ENCODE measurements at places on chromosomes 4 and X.

- DNase-seq = no peak
Measured at GRCh38 chr4:41568363-41568762, 30.4 kb downstream of the LIMCH1 start.

- DNase-seq = no peak
Measured at GRCh38 chr4:22514481-22514880, 1.4 kb downstream of the ADGRA3 start.

DNA sequence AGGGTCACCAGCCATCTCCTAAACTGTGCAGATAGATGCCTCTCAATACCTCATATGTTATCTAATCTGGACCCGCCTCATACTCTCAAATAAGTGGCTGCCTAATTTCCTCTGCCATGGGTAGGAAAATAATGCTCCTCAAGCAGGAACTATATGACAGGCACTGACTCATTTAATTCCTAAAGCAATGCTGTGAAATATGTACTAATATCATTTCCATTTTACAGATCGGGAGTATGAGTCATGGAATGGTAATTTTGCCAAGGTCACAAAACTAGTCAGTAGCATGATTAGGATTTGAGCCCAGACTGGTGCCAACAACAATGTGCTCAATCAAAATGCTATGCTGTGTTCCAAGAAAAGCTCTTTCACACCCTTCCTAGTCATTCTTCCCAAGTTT lies 3.0 kb upstream of the NXT2 start:
- no peak for DNase-seq

- DNase-seq = no peak
Measured at GRCh38 chrX:121308276-121308805, 260.9 kb downstream of the GLUD2 start.

GRCh38 chr4:153261461-153261860 lies 57.2 kb downstream of the TRIM2 start:
- no peak for DNase-seq

DNA sequence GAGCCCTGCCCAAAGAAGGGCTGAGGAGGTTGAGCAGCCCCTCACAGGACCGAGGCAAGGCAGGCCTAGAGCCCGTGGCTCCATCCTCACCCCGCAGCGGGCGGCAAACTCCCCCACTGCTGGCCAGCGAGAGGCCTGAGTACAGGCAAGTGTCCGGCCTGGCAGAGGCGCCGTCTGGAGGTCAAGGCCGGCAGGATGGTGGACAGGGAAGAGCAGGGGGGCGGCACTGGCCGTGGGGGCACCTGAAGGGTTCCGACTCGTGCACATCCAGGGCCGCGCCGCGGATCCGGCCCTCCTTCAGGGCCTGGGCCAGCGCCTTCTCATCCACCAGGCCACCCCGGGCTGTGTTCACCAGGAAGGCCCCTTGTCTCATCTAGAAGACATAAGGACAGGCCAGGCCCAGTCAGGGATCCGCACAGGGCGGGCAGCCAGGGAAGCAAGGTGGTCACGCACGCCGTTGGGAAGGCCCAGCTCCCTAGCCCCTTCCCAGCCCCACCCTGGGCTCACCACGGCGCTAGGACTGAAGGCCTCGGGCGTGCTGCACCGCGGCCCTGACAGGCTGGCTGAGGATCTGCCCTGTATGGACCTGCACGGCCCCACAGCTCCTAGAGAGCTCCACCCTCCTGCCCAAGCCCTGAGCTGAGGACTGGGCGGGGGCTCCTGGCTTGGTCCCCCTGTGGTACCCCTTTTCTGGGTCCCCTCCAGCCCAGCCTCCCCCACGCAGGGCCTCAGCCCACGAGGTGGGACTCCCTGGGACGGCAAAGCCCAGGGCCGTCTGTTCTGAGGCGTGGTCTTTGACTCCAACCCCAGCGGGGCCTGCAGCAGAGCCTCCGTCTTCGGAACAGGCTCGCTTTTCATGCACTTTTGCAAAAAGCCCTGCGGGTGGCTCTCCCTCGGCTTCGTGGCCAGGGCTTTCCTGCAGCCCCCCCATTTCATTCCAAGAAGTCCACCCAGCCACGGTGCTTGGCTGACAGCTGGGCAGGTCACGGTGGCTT lies 34.5 kb downstream of the CTBP1 start:
- DNase-seq = no peak

DNA sequence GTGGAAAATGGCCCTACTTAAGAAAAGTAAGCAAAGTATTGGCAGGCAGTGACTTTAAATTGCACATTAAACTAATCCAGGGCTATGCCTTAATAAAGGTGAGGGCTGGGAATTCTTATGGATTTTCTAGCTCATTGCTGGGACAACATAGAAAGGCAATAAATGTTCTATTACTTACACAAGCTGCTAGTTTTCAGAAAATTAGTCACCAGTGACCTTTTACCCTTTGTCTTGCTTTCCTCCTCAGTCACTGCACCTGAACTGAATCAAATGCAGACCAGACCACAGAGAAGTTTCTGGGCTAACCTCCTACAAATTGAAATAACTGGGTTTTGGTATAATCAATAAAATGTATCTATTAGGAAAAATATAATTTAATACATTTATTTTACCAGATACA lies 694.4 kb upstream of the FAM241A start:
- DNase-seq = no peak

DNA sequence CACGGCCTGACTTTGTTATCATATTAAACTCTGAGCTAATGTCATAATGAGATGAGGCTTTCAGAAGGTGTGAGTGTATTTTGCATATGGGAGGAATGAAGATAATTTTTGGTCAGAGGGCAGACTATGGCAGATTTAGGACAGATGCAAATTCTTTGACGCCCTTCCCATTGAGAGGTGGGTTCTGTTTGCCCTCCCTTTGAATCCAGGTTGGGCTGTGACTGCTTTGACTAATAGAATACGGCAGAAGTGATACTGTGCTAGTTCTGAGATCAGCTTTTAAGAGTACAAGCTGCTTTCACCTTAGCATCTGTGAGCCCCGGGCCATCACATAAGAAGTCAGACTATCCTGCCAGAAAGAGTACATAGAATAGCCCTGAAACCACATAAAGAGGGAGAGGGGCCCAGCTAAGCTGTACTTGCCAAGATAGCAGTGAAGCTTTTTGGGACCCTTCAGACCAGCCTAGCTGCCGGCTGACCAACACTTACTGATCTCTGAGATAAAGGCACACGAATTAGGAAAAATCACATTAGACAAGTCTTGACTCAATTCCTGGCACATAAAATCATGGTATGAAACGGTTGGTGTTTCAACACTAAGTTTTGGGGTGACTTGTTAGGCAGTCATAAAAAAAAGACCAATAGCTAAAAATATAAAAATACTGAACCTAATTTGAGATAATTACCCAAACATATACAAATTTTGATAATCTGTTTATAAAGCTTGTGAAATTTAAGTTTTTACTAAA lies 166.7 kb upstream of the SH3RF1 start:
- DNase-seq = no peak

DNA sequence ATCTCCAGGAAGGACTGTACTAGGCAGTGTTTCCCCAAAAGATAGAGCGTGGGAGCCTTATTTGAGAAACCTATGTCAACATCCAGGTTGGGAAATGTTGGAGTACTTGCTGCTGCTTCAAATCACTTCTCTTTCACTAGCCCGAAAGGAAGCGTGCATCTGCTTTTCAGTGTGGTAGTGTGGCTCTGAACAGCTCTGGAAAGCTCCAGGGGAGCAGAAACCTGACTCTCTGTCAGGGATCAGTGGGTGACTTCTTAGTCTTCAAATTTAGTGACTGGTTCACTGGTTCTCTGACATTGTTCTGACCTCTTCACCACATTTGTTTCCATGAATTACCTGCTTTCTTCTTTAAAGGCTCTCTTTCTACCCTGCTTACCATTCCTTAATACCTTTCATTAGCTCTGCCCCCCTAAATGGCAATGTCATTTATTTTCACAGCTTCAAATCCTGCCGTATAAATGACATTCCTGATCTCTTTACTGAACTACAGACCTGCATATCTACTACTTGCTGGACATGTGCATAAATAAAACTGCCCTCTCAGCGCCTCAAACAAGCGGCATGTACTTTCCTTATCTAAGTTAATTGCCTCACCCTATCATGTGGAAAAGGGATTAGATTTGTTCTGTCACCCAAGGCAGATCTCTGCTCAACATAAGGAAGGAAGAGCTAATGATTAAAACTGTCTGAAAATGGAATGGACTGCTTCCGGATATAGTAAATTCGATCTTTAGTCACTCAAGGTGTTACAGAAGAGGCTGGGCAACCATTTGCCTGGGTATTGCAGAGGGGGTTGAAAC lies 37.0 kb downstream of the DLG3 start:
- DNase-seq = no peak

DNA sequence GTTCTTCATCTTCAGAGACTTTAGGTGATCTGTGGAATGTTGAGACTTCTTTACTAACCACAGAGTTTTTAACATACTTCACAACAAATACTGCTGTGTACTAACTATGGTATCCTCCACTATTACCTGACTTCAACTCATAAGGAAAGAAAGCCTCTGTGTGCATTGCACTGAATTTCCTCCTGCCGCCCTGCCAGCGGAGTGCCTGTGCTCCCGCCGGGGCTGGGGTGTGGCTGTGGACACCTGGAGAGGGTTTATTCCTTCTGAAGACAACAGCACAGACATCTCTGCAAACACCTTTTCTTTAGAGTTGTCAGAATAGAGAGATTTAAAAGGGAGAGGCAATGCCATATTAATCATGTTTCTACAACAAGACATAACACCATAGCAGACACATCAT lies 63.3 kb downstream of the FAT1 start:
- DNase-seq = no peak

DNA sequence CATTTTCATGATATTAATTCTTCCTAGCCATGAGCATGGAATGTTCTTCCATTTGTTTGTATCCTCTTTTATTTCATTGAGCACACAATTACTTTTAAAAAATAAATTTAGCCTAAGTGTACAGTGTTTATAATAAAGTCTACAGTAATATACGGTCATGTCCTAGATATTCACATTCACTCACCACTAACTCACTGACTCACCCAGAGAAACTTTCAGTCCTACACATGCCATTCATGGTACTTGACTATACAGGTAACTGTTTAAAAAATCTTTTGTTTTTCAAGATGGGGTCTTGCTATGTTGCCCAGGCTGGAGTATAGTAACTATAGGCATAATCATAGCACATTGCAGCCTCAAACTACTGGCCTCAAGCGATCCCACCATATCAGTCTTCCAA lies 348.1 kb downstream of the RAPGEF2 start:
- no peak for DNase-seq

DNA sequence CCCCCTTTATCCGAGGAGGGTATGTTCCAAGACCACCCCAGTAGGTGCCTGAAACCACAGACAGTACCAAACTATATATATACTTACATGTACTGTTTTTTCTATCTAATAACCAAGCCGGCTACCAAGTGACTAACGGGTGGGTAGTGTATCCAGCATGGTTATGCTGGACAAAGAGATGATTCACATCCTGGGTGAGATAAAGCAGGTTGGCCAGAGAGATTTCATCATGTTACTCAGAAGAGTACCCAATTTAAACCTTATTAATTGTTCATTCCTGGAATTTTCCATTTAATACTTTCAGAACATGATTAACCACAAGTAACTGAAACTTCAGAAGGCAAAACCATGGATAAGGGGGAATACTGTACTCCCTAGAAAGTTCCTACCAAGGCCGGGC lies 46.5 kb downstream of the RFC1 start:
- no peak for DNase-seq

- no peak for DNase-seq
Measured at GRCh38 chr4:176123710-176124407, 58.2 kb downstream of the WDR17 start.

DNA sequence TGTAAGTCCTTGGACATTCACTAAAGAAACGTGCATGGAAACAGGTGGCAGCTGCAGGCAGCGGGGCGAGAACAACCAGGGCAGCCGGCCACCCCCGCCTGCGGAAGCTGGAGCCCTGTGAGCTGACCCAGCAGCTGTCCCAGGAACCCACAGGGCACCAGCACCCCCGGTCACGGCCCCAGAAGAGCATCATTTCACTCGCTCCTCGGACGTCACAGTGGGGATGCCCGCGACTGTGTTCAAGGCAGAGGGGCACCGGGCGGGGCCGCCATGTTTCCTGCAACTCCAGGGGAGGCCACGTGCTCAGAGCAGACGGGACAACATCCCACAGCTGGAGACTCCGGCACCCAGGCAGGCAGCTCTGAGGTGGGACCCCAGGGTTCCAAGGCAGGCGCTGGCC lies 45.0 kb upstream of the CPLX1 start:
- DNase-seq = no peak

GRCh38 chrX:9576059-9576458 lies 111.2 kb downstream of the TBL1X start:
- DNase-seq = no peak

GRCh38 chrX:47743504-47743903 lies 84.5 kb upstream of the UXT start:
- no peak for DNase-seq

GRCh38 chr4:43089730-43090129 lies 197.2 kb downstream of the GRXCR1 start:
- no peak for DNase-seq

- DNase-seq = no peak
Measured at GRCh38 chrX:95156566-95156965, 1482.6 kb downstream of the FAM133A start.

DNA sequence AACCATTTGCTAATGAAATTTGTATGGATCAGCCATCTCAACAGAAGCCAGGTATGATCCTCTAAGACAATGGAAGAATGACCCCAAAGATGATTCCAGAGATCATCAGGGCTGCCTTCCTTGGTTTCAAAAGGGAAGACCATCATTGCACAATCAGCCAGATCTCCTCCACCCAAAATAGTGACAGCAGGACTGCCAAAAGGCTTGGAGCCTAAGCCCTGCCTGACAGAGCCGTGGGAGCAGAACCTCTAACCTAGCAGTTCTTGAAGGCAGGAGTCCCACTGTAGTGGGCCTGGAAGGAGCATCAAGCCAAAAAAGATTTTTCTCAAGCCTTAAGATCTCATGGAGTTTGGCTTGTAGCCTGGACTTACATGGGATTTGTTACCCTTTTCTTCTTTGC lies 226.0 kb downstream of the RASL11B start:
- no peak for DNase-seq

- no peak for DNase-seq
Measured at GRCh38 chrX:36961590-36961989, 46.6 kb upstream of the FAM47C start.

DNA sequence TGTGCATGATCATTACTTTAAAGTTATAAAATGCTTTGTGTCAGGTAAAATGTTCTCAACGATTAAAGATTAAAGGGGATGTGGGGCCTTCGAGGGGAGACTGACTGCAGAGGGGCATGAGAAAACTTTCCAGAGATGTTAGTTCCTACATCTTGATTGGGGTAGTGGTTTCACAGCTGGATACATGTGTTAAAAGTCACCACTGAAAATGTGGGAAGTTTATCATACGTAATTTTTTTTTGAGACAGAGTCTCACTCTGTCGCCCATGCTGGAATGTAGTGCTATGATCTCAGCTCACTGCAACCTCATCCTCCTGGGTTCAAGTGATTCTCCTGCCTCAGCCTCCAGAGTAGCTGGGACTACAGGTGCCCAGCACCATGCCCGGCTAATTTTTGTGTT lies 79.5 kb downstream of the RBM47 start:
- DNase-seq = no peak

DNA sequence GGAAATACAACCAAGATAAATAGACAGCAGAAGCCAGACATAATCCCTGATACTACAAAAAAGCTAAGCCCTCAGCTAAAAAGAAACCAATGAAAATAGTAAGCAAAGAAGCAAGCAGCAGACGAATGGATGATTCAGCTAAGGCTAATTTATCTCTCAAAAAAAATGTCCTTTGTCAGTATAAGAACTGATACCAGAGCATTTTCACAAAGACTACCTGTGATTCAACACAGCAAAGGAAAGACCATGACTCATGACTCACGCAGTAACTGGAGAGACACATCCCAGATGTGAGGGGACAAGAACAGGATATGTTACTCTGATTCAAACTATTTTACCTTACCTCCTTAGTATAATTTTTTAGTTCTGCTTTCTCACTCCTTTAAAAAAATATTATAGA lies 22.7 kb upstream of the TMPRSS11F start:
- no peak for DNase-seq

Data from natural killer cell treated with Interleukin-12 subunit alpha and Interleukin-12 subunit beta and Interleukin-15 and Interleukin-18, amount 100 ng/mL, for 72 hours (primary cell).